ENCODE measurements at places on chromosomes 16 and 17.
A peak's percentile ranks its signal among the peaks of the same experiment; 100 is the strongest.

GRCh38 chr16:66538910-66539309 lies 11.0 kb downstream of the TK2 start:
- DNase-seq, result no peak

DNA sequence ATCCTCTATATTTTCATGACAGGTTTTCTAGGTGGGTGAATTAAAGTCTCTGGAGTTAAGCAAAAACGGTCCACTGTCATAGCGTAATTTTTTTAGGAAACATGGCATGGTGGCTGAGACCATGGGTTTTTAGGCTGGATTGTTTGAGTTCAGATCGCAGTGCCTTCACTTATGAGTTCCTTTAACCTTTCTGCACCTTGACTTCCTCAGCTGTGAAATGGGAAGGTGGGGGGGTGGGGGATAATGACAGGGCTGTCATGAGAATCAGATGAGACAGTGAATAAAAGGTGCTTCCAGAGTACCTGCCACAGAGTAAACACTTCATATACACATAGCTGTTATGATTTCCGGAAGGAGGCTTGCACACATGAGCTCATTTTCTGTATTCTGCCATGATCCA lies 11.8 kb downstream of the PRCD start:
- no peak for DNase-seq

DNA sequence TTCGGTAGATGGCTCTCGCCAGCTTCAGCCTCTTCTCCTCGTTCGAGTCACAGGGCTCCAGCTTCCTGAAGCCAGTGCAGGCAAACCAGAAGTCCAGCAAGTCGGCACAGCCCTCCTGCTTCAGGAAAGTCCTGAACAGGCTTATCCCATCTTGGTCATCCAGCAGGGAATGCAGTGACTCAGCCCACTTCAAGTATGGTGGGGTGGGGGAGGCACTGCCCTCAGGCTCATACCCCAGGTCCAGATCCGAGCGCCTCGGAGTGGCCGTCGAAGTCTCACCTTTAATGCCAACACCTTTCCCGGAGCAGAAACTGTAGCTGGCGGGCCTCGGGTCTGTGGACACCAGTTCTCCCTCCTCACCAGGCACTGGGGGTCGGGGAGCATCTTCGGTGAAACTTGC lies 5.9 kb downstream of the AXIN1 start:
- no peak for DNase-seq

- no peak for DNase-seq
Observed at GRCh38 chr17:12509801-12510200, 155.9 kb upstream of the MYOCD start.

GRCh38 chr17:2051061-2051932 lies 3.6 kb upstream of the HIC1 start:
- no peak for DNase-seq

- no peak for DNase-seq
Observed at GRCh38 chr17:59863616-59864015, 29.1 kb downstream of the TUBD1 start.

DNA sequence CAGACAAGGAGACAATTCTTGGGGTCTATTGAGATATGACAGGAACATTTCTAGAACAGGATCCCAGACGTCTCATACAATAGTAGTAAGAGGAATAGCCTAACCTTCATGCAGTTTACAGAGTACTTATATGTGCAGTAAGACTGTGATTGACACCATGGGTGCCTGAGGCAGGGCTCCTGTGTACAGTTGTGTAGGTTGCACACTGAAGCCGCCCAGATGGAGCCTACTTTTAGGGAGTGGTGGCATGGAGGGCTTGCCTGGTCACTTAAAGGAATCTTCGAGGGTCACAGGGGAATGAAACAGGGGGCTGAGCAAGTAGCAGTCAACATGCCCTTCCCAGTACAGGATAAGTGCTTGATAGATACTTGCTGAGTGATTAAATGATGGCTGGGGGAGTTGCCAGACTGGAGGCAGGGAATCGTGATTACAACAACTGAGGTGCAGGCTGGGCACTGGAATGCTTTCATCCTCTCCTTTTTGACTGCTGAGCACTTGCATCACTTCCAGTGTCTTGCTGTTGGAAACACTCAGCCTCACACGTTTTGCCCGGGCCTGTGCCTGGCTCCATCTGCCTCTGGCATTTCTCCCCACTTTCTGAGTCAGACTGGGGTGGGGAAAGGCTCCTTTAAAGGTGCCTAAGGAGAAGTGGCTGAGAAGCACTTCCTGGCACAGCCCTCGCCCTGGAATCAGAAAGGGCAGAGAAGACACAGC lies 71.0 kb downstream of the COPRS start:
- no peak for DNase-seq

DNA sequence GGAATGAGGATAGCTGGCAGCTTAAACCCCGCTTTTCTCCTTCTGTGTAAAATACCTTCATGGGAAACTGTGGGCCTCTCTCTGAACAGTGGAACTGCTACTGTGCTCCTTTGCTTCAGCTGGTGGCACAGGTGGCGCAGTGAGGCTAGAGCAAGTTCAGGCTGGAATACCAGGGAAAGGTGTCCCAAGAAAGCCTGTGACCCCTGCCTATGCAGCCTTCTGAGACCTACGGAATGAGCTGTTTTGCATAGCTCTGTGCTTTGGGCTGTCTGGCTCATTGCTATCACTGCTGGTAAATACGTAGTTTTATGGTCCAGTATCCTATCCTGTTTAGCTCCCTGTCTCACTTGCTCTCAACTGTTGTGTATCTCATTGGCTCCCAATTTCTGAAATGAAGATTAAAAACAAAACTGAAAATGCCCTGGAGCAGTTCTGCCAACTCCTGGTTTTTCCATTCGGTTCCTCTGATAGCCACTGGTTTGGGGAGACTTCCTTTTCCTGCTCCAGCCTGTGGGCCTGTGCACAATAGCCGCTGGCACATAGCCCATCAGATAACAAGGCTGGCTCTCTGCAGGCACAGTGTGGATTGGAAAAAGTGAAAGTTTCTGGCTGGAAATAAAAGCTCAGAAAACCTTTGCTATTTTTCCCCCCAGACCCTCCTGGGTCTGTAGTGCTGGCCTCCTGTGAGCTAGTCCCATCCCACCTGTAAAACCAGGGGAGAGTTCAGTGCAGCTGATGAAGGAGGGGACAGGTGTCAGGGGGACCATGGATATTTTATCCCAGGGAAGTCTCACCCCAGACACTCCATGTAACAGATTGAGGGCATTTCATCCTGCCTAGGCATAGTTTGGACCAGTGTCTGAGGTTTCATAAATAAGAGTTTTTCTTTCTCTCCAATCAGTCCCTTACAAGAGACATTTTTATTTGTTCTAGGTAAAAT lies 24.0 kb downstream of the LIMD2 start:
- DNase-seq, result no peak

DNA sequence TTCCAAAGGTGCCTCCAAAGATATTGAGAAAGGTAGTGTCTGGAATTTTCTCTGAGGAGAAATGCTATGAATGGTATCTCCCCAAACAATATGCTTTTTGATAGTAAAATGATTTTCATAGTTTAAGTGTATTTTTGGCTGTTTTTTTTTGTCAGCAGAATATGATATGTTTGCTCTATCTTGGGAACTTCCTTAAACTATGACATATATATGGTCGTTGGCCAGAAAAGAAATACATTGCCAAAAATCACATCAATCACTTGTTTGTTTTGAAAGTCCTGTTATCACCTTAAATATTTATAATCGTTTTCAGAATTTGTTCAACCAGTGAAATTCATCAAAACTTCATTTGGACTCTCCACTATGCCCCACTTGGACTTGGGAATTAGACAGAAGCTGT lies 816.9 kb downstream of the CDH11 start:
- no peak for DNase-seq

GRCh38 chr16:20020976-20021375 lies 52.7 kb downstream of the GPR139 start:
- DNase-seq, result no peak

GRCh38 chr17:40443988-40444899 lies 994 bp downstream of the IGFBP4 start:
- DNase-seq, result no peak

DNA sequence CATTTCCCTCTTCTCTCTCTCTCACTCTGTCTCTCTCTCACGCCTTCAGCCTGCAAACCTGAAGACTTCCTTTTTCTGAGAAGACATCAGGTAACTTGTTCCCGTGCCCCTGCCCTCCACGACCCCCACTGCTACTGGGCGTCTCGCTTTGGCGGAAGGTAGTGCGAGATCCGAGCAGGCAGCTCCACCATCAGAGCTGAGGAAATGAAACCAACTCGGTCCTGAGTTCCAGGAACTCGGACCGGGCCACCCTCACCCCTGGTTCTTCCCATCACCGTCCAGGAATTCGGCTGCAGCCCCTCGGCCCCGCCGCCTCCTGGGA lies 585 bp downstream of the MLKL start:
- no peak for DNase-seq

- DNase-seq, result no peak
Observed at GRCh38 chr16:35296962-35297653, 1837.7 kb downstream of the TP53TG3F start.

DNA sequence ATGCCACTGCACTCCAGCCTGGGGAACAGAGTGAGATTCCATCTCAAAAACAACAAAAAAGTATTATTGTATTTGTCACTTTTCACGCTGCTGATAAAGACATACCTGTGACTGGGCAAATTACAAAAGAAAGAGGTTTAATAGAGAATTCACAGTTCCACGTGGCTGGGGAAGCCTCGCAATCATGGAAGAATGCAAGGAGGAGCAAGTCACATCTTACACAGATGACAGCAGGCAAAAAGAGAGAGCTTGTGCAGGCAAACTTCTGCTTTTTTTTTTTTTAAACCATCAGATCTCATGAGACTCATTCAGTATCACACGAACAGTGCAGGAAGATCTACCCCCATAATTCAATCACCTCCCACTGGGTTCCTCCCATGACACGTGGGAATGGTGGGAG lies 41.5 kb upstream of the ETV4 start:
- no peak for DNase-seq

DNA sequence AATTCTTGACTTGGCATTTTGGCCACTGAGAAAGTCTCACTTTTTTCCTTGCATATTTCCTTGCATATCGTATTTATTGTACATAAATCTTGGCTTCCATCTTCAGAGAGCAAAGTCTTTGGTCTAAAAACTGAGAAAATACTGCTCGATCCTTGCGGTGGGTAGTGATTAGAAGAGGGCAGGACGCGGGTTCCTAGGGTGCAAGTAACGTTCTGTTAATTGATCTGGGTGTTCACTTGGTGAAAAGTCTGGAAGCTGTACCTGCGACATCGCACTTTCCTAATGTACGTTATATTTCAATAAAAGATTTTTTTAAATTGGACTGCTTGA lies 758 bp upstream of the UBALD2 start:
- no peak for DNase-seq

GRCh38 chr17:50211249-50212120 lies 10.1 kb upstream of the COL1A1 start:
- DNase-seq, result no peak

- DNase-seq, result peak; percentile 87
Observed at GRCh38 chr17:34199932-34200534, 55.1 kb upstream of the CCL2 start.

DNA sequence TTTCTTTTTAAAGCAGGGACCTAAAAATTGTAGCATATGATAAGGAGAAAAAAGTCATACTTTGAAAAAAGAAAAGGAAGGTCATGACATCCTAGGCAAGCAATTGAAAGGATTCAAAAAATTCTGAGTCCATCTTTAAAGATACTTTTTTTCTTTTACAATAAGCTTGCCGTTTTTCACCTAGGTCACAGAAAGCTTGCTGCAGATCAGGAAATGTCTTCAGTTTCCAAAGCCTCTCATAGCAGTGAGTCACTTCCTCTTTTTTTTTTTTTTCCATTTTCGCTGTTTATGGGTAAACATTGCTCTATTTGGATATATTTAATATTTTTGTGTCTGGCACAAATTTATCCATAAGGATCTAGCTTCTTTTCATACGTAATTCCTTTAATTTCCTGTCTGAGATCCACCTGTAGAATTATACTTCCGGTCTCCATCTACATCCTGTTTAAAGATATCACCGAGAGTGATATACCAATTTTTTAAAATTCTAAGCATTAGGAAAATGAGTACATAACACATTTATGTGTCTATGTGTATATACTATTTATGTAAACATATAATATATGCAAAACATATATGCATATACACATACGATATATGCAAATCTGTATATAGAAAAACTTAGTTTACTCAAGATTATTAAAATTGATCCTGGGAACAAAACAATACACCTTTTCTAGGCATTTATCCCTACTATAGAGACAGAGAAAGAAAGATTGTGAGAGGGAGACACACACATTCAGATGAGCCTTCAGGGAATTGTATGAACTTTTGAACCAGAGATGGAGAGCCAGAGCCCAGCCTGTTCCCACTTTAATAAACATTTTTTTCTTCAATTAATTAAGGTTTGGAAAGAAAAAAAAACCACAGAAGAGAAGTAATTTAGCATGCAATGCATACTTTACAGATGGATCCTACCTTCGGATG lies 134.4 kb downstream of the SKAP1 start:
- DNase-seq, result peak; percentile 18

- DNase-seq, result no peak
Observed at GRCh38 chr16:28042811-28043210, 20.7 kb downstream of the GSG1L start.

GRCh38 chr16:5756969-5757368 lies 659.4 kb upstream of the EEF2KMT start:
- DNase-seq, result no peak

DNA sequence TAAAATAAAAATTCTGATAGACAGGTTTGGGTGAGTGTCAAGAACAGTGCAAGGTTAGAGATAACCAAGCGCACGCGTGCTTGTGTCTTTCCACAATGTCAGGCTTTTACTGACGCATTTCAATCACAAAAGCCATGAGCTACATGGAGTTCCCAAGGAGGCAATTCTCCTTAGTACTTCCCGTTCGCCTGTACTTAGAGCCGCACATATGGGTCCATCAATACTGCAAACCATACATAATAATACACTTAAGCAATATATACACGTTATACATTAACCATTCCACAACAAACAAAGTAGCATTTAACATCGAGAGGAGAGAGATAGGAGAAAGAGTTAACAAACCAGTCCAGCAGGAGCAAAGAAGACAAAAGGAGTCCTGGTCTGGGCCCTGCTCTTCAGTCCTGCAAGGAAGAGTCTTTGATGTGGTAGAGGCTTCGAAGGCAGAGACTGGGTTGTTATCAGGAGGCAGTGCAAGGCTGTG lies 11.9 kb upstream of the GPRC5C start:
- DNase-seq, result no peak

- no peak for DNase-seq
Observed at GRCh38 chr17:67449065-67449464, 72.0 kb downstream of the PITPNC1 start.

Measured in Panc1 (cell line).